ENCODE measurements at places on chromosomes 6 and 20.

DNA sequence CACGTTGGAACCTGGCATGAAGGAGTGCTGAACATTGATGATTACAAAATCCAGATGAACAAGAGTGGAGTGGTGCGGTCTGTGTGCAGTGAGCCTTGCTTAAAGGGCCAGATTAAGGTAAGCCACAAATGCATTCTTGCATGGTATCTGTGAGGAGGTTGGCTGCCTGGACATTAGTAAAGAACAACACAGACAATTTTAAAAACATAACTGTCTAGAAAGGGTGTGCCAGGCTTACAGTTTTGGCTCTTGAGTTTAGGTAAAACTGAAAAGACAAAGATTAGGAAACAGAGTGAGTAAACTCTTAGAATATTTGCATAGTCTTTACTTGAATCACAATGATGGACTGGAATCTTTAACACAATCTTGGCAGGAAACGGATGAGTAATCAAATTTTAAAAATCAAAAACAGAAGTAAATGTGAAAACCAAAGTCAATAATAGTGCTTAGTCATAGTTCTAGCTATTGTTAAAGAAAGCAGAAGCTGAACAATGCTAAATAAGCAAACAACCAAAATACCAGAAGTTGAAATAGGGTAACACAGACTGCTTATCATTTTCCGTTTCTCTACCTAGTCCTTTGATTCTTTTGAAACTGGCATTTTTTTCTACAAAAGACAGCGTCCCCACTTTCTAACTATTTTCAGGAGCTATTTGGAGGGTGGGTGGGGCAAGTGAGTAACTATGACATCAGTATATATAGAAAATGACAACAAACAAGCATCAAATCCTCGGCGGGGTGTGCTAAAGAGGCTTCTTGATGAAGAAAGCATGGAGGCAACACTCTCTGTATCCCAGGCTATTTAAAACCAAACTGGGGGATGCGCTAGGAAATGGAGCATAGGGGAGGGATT, 185.8 kb upstream of the RAB32 start:
- DNase-seq: no peak

DNA sequence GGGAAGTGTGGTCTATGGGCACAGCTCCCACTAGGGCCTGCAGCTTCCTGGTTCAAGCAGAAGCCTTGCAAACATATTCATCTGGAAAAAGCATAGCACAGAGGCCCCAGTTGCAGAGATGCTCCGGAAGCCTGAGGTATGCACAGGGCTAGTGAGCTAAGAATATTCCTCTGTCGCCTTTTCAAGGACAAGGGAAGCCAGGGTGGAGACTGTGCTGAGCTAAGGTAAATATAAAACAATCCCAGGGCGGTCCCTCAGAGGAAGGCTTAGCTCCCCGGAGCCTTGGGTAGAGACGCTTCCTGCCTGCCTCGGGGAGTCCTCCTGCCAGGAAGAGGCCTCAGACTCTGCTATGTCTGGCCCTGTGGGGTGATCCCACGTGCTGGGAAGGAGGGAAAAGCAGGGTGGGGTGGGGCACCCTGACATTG, 134.8 kb upstream of the FOXA2 start:
- DNase-seq: no peak

- DNase-seq: no peak
Measured at GRCh38 chr20:44761423-44761822, 15.8 kb downstream of the KCNK15 start.

DNA sequence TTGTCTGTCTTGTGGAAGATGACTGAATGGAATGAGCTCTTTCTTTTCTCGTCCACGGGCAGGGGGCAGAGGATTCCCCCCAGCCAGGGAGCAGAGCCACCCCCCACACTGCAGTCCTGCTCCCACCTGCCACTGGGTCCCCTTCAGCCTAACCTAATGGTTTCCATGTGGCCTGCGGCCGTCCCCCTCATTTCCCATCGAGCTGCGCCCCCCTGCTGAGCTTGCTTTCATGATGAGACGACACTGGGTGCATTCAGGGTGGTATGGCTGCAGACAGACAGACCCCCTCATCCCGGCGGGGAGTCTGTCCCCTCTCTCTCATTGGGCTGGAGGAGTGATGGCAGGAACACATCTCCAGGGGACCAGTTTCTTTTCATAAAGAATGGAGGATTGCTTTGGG, 140.8 kb downstream of the DTNBP1 start:
- DNase-seq: no peak

- no peak for DNase-seq
Measured at GRCh38 chr6:132712366-132712765, 1.5 kb downstream of the VNN1 start.

- no peak for DNase-seq
Measured at GRCh38 chr6:113744861-113745260, 112.3 kb upstream of the MARCKS start.

- no peak for DNase-seq
Measured at GRCh38 chr6:109853951-109854350, 124.2 kb upstream of the GPR6 start.

- no peak for DNase-seq
Measured at GRCh38 chr6:34036357-34037069, 109.4 kb downstream of the GRM4 start.

DNA sequence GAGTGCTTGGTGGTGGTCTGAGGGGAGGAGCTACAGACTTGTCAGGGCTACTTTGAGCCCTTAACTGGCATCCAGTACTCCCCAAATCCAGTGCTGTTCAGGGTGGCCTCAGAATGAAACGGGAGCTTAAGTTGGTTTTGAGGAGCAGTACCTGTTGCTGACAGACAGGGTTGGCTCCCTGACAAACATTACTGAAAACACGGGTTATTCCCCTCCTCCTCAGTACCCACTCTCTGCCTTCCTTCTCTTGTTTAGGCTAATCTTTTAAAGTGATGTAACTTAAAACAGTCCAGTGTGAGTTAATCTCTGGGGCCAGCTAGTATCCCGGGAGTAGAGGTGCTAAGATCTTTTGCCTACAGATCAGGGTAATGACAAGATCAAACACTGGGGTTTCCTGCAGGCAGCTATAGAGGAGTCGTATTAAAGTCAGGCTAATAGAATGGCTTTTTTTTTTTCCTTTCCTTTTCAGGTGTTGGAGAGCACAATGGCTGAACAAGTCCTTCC, 3.7 kb downstream of the TNFAIP3 start:
- DNase-seq: no peak

GRCh38 chr6:134502614-134503549, 185.0 kb upstream of the SGK1 start:
- DNase-seq: no peak

- peak; percentile 74 for DNase-seq
Measured at GRCh38 chr20:11912013-11912658, 5.6 kb upstream of the BTBD3 start.

DNA sequence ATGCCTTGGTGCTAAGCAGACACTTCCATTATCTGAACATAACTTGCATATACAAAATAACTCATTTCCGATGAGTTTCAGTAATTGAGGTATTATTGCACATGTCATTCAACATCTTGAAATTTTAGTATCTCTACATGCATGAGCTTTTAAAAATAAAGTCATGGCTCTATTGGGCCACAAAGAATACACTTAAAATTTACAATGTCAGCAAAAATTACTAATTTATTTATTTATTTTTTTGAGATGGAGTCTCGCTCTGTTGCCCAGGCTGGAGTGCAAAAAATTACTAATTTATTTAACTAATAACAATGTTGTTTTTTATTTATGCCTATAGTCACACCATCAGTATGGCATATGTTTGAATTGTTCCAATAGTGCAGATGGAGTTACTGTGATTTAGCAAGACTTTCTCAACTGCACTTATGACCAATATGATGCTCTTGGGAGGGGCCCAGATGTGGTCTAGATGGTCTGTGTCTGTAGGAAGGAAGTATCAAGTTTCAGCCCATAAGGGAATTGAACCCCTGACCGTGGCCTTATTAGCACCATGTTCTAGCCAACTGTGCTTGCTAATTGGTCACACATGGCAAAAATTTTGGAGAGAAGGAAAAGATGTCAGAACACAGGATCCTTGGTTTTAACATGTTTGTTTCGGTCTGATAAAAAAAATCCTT, 370.7 kb upstream of the TSHZ2 start:
- DNase-seq: no peak

- no peak for DNase-seq
Measured at GRCh38 chr6:141195251-141195832, 937.4 kb upstream of the GJE1 start.

DNA sequence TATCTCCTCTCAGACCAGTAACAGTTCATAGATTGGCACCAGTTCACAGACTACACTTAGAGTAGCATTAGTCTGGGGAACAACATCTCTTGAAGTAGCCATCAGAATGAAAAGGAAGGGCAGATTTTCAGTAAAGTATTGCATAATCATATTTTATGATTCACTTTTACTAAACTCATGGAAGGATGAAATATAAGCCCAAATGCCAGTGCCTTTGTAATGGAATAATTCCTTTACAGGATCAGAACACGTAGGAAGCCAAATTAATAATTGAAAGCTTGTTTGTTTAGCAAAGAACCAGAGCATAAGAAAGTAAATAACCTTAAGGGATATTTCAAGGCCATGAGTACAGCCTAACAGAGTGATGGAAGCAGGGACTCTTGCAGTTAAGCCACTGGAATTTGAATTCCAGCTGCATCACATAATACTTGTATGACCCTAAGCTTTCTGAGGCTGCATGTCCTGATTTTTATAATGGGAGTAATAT, 11.4 kb upstream of the LOC128125822 start:
- no peak for DNase-seq

DNA sequence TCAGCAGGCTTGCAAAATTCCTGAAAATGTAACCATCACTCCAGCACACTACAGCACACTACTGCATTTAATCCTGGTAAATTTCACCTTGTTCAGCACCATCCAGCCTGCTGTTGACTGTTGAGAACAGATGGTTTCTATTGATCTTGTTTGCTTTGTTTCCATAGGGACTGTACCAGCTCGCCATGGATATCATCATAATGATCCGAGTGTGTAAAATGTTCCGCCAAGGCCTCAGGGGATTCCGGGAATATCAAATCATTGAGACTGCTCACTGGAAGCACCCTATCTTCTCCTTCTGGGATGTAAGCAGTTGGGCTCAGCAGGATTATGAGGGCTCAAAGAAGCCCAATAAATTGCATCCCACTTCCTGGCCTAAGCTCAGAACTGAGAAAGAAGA, 4.1 kb downstream of the CNBD2 start:
- DNase-seq: no peak

GRCh38 chr20:3812259-3812681, 8.1 kb upstream of the AP5S1 start:
- DNase-seq: no peak

DNA sequence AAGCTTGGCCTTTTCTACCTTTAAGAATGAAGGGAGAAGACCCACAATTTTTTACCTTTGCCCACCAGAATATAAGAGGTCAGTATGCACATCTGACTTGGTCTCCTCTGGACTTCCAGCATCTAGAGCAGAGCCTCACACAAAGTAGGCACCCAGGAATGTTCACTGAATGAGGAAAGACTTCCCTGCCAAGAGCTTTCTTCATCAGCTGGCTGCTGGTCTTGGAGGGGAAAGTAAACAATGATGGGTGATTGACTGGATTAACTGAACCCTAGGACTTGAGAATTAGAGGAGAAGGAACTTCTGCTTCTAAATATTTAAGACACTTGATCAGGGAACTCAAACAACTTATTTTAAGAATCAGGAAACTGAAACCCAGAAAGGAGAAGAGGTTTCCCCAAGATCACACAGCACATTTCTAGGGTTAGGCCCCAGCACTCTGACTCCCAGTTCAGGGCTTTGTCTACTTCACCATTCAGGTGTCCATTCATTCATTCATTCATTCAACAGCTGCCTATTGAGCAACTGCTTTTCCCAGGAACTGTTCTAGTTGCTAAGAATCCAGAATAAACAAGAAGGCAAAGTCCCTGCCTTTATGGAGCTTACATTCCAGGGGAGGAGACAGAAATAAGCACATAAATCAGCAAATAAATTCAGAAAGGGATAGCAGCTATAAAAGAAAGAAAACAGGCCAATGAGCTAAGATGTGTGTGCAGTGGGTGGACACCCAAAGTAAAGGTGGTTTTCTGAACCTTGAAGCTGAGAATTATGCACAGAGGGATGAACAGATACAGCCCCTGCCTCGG, 216.9 kb upstream of the LRFN2 start:
- no peak for DNase-seq

GRCh38 chr6:88262332-88262731, 96.2 kb upstream of the CNR1 start:
- DNase-seq: no peak

GRCh38 chr6:144346719-144347447, 61.7 kb downstream of the UTRN start:
- no peak for DNase-seq

GRCh38 chr6:126631363-126631762, 291.4 kb downstream of the CENPW start:
- DNase-seq: no peak

DNA sequence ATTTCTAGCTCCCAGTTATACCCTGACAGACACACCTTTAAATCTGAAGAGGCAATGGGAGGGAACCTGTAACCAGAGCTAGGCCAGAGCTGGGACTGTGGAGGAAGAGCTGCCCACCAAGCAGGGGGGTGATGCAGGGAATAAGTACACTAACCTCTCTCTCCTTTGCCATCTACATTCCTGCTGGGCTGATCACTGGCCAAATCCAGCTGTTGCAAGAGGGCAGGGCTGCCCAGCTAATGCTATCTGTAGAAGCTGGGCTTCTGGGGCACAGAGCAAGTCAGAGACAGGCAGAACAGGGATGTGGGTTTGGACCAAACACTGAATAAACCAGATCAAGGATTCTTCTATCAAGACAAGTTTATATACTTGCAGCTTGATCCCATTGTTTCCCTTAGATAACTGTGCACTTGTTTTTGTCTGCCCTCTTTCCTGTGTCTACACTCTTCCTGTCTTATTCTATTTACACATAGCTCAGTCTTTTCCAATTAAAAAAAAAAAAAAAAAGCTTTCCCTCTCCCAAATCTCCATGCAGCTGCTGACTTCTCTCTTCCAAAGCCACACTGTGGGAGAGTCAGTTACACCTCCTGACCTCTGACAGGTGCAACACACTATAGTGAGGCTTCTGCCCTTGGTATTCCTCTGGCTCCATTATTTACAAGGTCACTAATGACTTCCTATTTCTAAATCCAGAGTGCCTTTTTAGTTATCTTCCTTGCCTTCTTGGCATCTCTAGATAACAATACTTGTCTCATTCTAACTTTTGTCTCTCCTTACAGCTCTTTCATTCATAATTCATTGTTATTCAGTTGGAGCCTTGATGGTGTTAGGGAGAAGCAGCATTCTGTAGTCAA, 43.7 kb downstream of the TRIM38 start:
- DNase-seq: no peak

All from NCI-H748 treated with DMSO at 0.1 percent for 48 hours (cell line).